Stimulated activated CD4-positive, alpha-beta T cell treated with anti-CD3 and anti-CD28 coated beads, Interleukin-2, amount 100 ng/mL, for 24 hours (primary cell): ENCODE measurements at places on chromosomes 6 and 20.
A peak's percentile ranks its signal among the peaks of the same experiment; 100 is the strongest.

DNA sequence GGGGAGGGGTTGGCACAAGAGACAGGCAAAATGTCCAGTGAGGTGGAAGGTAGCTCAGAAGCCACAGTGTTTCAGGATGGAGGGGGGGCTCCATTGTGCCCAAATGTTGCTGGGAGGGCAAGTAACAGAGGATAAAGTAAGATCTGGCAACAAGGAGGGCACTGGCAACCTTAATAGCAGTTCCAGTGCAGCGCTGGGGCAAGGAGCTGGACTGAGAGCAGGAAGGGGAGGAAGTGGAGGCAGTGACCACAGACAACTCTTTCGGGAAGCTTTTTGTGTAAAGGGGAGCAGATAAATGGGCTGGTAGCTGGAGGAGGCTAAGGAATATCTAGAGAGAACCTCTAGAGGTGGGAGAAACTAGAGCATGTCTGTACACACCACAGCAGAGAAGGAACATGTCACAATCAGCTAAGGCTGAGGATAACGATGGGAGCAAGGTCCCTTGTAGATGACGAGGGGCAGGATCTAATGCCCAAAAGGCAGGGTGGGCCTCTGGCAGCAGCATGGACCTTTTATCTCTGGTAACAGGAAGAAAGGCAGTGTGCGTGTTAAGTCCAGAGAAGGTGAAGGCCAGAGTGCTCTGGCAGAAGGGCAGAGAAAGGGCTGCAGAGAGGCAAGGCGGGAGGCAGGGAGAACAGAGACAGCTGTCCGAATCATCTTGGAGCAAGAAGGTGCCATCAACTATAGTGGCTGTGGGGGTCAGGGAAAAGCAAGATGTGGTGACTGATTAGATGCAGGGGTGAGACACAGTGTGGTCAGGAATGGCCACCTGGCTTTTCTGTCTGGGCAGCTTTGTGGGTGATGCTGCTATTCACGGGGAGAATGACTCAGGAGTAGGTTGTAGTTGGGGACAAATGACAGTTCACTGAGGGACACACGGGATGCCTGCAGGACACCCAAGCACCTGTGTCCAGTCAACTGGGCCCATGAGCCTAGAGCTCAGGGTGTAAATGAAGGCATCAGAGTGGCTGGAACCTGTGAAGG is 17.4 kb downstream of the TMEM242 start:
- no peak for DNase-seq

GRCh38 chr20:4787820-4788219 is 66.1 kb downstream of the PRND start:
- DNase-seq: no peak

DNA sequence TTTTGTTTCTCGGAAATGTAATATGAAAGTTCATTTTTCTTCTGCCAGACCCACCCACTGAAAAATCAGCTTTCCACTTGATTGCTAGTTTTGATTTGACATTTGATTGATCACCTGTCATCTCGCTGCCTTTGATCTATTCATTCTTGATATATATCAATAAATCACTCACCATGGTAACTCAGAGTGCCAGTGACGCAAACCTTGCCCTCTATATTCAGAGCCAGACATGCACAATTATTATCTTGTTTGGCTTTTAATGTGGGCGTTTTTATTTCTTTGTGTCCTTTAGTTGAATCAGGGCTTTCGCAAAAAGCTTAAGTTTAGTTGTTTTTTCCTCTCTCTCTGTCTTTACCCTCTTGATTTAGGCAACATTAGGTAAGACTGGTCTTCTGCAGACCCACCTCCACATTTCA is 2.0 kb downstream of the TSHZ2 start:
- peak; percentile 40 for DNase-seq

- no peak for DNase-seq
These were observed 2.2 kb downstream of the CD83 start for GRCh38 chr6:14119784-14120183.

- DNase-seq: no peak
These were observed 130.0 kb upstream of the KCNK16 start for GRCh38 chr6:39452306-39453145.
